ENCODE measurements at places on chromosomes 11 and 22. TPM values are rescaled to one million over a fixed set of nuclear protein-coding genes. Genes with fewer than 3 reads are reported as not detected.

XNDC1N gene
- total RNA-seq, result 6.1 TPM

RIMBP3C gene
- 0.09 TPM for total RNA-seq

GRCh38 chr11:76790251-76790650 lies 7.1 kb downstream of the TSKU start:
- DNase-seq, result no peak

ARHGEF17 gene
- 55.4 TPM for total RNA-seq

OR2AG1 gene
- not detected for total RNA-seq

SHANK2 gene
- total RNA-seq, result 0.37 TPM

GRCh38 chr11:130846606-130847005 lies 69.7 kb downstream of the SNX19 start:
- no peak for DNase-seq

GRCh38 chr11:4523666-4524065 lies 21.3 kb upstream of the OR52M1 start:
- no peak for DNase-seq

DNA sequence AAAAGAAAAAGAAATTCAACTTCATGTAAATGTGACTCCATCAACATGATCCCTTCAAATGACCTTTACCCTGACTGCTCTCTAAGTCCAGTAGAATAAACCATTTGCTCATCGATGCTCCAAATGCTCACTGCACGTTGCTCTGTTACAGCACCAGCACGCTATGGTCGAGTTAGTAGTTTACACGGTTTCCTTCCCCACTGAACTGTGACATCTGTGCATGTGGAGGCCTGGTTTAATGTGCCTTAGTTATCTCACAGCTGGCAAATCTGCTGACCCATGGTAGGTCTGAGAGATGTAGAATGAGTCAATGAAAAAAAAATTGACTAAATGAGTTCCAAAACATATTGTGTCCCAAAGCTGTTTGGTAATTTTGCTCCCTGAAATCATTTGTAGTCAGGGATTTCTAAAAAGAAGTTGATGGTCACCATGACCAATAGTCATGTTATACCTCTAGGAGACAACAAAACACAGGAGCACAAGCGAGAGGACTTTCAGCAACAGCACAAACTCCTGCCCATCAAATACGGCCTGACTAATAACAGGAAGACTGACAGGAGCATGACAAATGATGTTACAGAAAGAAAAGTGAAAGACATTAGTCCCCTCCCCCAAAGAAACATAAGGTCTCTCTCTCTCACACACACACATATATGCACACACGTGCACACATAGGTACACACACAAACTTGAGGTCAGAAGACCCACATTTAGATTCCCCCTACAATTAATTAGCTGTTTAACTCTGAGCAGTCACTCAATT lies 624.5 kb downstream of the OPCML start:
- DNase-seq, result no peak

CBLIF gene
- total RNA-seq, result not detected

DNA sequence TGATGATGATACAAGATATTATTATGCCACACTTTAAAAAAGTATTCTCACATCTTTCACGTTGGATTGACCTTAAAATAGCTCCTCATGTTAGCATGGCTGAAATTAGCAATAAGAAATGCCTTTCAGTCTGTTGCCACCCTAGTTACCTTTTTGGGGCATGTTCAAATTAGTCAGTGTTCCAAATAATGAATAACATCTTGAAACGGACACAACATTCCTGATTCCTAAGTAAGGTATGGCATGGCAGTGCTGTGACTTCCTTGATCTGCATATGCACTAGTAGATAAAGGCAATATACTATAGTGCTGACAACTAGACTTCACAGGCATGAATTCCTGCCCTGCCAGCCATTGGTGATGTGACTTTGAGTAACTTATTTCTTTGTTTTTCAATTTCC lies 914.5 kb downstream of the METTL15 start:
- DNase-seq, result no peak

- peak; percentile 55 for DNase-seq
These were observed 52.2 kb downstream of the GAB2 start for GRCh38 chr11:78365381-78365792.

NR1H3 gene
- total RNA-seq, result 34.7 TPM

GRCh38 chr22:30191040-30191701 lies 55.4 kb downstream of the LIF start:
- no peak for DNase-seq

Measured in dermis blood vessel endothelial cell (primary cell).